ENCODE measurements at places on chromosomes 11 and 22.

DNA sequence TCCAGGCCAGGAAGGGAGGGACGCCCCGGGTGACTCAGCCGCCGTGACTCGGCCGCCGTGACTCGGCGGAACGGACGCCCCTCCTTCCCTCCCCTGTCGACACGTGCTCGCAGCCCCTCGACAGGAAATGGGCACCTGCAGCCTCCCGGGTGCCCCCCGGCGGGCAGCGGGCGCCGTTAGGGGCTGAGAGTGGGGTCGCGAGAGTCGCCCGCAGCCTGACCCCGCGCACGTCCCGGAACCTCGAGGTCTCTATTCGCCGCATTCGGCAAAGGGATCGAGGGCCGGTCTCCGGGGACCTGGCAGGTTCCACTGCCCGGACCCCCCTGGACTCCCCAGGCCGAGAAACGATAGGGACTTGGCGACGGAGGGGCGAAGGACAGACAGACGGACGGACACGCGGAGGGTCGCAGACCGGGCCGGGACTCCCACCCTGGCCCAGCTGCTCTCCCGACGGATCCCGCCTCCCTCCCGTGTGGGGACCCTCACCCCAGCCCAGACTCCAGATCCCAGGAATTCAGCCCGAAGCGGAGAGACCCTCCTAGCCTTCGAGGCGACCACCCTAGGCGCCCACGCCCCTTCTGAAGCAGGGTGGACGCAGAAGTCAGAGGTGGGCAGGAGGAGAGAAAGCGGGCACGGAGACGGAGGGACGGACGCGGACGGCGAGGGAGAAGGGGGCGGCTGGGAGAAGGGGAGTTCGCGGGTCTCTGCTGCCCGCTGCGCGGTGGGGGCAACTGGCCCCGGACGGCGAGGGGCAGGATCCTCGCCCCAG is 648 bp downstream of the FOSL1 start:
- no peak for DNase-seq

GRCh38 chr22:46854125-46854870 is 91.8 kb downstream of the TBC1D22A start:
- DNase-seq: no peak

- DNase-seq: no peak
These were observed 1.7 kb upstream of the CALCA start for GRCh38 chr11:14973621-14974514.

DNA sequence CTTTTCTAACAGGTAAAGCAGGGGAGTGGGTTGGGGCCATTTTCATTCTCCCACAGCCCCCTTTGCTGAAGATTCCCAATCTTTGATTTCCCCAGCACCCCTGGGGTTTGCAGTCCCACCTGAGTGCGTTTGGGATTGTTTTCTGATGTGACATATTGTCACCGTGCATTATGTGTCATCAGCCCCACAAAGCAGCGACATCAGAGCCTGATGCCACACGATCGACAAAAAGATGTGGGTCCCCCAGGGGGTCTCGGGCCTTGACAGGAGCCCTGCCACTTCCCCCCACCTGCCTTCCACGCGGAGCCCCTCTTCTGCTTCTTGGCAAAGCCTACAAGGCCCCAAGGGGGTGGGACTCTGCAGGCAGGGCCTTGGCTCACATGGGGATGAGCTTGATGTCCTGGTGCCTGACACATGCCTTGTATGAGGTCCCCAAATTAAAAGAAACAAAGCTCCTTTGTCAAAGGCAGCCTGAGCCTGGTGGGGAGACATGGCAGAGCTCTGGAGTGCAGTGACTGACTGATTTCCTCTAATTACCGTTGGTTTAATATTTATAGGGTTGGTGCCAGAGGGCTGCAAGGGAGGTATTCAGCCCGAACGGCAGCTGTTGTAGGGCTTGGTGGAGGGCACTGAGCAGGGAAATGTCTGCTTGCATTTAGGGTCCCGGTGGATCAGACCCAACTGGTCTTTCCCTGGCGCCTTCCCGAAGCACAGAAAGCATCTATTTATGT is 149.2 kb downstream of the MIAT start:
- DNase-seq: no peak

DNA sequence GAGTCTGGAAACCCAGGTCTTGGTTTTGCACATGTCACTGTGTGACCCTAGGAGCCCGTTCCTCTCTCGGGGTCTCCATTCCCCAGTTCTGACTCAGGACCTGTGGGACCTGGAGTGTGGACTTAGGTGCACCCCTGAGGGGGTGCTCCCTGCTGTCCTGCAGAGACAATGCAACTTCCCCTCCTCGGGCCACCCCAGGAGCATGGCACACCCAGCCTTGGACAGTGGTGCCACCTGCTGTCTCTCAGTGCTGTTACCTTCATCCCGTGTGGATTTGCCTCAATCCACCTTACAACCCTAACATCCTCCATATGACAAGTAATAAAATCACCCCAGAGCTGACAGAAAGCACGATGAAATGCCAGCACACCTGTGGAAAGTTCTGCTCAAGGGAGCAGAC is 27.5 kb upstream of the CRYBB3 start:
- DNase-seq: no peak

GRCh38 chr11:6418557-6419008 is 311 bp downstream of the APBB1 start:
- no peak for DNase-seq

- DNase-seq: no peak
These were observed 28.3 kb downstream of the PKNOX2 start for GRCh38 chr11:125192717-125193415.

DNA sequence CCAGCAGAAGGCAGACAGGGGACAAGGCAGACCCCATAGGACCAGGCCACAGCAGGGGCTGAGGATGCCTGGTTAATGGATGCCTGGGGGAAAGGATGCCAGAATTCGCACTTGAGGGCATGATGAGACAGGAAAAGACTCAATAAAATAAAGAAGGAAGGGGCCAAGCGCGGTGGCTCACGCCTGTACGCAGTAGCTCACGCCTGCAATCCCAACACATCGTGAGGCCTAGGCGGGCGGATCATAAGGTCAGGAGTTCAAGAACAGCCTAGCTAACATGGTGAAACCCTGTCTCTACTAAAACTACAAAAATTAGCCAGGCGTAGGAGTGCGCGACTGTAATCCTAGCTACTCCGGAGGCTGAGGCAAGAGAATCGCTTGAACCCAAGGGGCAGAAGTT is 9.8 kb downstream of the APOBEC3D start:
- no peak for DNase-seq

DNA sequence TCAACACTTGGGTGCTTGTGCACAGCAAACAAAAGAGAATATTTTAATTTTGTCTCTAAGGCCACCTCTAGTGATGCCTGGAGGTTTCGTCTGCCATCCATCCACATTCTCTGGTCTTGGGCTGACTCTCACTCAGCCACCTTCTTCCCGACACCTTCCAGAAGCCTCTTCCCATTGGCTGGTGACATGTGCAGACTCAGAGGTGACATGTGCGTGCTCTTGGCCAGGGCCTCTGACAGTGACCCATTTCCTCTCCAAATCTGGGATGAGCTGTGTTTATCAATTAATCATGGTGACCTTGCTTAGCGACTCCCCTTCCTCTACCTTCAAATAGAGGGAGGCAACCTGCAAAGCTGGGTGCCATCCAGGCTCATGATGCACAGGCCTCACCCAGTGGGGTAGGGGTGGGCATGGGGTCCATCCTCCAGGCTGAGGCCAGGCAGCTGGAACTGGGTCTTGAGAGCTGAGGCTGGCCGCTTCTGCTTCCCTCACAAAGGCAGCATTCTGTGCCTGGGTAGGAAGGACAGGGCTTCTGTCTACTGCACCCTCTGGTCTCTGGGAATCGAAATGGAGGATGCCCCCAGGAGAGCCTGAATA is 91.8 kb downstream of the DHCR7 start:
- no peak for DNase-seq

DNA sequence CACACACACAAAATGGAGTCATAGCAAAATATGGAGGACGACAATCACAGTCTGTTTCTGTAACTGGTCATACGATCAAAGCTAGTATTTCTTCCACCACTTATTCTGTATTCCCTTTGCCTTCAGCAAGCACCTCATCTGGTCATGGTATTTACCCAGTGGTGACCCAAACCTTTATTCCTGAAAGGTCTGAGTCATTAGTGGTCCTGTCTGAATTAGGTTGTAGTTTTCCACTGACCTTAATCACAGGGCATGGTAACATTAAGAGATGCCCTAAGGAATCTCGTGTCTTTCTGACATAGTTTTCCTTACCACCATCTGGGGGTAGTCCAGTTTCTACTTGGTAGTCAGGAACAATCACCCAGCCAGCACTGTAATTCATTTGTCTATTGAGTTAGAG is 54.8 kb upstream of the CEP295 start:
- DNase-seq: no peak

DNA sequence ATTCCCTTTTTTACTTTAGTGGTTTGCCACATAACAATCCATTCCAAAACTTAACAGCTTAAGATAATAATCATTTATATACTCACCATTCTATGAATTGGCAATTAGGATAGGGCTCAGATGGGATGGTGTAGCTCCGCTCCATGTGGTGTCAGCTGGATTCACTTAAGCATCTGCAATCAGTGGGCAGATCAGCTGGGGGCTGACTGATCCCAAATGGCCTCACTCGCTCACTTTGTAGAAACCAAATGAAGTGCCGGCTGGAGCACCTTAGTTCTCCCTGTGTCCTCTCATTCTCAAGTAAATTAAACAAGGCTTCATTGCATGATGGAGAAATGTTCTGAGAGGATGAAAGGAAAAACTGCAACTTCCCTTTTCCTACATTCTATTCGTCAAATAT is 161.4 kb downstream of the WT1 start:
- no peak for DNase-seq

DNA sequence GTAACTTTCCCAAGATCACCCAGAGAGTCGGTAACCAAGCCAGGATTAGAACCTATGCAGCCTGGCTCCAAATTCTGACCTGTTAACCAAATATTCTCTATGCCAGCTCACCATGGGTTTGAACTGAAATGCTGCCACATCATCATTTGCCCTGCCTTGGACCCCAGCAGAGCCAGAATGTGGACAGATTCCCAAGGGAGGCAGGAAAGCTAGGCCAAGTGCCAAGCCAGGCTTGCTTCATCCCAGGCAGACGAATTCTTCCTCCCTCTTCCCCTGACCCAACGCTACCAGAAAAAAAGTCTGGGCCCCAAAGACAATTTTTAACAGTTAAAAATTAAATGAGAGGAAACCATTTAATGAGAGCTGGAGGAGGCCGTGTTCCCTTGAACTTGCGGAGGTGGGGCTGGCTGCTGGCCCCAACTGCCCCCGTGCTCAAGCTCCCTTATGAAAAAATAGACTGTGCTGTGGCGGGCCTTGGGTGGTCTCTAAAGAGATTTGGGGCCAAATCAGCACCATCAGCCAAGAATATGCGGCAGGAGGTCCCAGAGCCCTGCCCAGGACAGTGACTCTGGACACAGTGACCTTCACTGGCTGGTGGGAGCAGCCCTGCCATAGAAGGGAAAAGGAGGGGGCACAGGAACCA is 184.1 kb upstream of the SYT13 start:
- DNase-seq: no peak

- no peak for DNase-seq
These were observed 211.3 kb downstream of the NXPE2 start for GRCh38 chr11:114889594-114890011.

DNA sequence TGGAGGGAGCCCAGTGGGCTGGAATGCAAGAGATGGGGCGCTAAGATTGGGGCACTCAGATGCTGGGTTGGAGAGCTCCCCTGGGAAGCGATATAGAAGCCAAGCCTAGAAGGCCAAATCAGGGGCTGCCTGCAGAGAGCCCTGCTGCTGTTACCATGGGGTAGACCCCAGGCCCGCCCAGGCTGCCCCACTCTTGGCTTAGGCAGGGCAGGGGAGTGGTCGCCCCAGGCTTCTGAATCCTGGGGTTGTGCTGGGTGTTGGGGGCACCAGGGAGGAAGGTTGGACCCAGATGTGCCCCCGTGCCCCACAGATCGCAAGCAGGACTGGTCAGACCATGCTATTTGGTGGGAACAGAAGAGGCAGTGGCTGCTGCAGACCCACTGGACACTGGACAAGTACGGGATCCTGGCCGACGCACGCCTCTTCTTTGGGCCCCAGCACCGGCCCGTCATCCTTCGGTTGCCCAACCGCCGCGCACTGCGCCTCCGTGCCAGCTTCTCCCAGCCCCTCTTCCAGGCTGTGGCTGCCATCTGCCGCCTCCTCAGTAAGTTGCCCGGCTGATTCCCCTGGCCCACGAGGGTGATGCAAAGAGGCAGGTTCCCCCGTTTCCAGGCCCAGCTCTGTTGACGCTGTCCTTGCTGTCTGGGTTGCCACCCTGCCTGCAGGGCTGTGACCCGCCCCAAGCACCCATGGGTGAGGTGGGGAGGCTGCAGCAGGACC is 3.9 kb downstream of the FERMT3 start:
- no peak for DNase-seq

DNA sequence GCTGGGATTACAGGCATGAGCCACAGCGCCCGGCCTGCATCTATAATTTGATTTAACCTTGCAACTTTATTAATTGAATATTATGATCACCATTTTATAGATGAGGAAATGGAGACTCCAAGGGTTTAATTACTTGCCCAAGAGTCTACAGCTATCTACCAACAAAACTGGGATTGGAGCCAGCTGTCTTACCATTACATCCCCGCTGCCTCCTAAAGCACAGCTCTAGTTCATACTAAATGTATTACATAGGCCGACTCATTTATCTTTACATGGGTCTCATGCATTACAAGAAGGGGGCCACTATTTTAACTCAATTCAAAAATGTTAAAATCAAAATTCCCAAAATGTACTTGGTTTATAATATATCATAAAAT is 14.1 kb upstream of the TMA7B start:
- no peak for DNase-seq

GRCh38 chr22:37499027-37499707 is 13.0 kb upstream of the MFNG start:
- no peak for DNase-seq

GRCh38 chr11:59923813-59924212 is 14.4 kb upstream of the OOSP1 start:
- no peak for DNase-seq

DNA sequence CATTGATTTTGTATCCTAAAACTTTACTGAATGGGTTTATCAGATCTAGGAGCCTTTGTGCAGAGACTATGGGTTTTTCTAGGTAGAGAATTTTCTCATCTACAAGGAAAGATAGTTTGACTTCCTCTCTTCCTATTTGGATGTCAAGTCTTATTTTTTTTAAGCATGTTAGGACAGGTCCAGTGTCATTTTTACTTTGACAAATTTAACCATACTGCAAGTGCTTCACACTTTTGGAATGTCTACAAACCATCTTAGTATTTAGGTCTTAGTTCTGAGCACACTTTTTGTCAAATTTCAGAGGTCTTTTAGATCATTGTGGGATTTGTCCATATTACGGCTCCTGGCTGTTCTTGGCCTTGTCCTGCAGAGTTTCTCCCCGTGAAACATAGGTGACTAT is 715.2 kb upstream of the RAG2 start:
- no peak for DNase-seq

GRCh38 chr11:131875611-131876010 is 505.2 kb downstream of the NTM start:
- no peak for DNase-seq

DNA sequence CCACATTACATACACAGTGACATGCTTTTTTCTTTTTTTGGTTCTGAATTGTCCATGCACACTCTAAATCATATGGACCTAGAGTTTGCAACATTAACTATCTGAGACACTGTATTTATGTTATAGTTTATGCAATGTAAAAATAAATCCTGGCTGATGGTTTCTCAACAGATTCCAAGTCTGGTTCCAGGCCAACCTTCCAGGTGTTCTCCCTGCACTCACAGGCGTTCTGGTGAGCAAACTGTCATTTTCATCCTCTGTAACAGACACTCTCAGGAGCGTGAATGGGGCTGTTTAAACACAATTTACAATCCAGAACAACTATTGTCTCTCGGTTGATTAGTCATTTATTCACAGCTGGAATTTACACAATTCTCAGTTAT is 36.5 kb upstream of the ANKK1 start:
- DNase-seq: no peak
